ENCODE measurements at places on chromosomes 7 and 10. TPM values are rescaled to one million over a fixed set of nuclear protein-coding genes. Genes with fewer than 3 reads are reported as not detected.

DNA sequence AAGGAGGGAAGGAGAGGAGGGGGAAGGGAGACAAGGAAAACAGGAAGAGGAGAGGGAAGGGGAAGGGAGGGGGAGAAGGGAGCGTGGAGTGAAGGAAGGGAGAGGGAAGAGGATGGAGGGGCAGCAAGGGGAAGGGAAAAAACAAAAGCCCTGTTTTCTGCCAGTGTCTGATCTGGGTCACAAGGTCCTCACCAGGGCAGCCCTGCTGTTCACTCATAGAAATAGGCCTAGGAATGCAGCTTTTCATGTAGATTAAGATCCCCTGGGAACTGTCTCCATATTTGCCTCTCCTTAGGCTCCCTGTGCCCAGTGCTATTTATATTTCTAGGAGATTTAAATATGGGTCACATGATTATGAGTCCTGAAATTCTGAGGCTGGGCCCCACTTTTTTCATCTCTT, 790.7 kb downstream of the TNS3 start:
- no peak overlapping the region for H3K27ac ChIP-seq
- H3K4me3 ChIP-seq = no peak overlapping the region

DNA sequence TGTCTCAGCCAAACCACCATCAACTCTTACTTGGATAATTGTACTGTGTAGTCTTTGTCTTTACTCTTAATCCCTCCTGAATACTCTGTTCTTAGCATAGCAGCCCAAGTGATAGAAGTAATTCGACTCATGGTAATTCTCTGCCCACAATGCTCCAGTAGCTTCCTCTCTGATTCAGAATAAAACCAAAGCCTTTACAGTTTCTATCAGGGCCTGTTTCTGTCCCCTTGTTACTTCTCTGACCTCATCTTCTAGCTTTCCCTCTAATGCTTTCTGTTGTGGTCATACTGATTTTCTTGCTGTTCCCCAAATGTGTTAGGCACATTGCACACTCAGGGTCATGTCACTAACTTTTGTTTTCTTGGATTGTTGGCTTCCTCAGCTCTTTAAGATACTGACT, 8.0 kb downstream of the ZNF518A start:
- H3K4me3 ChIP-seq = no peak overlapping the region
- H3K36me3 ChIP-seq = peaks cover 17% of the 10 kb centered on the region
- H3K27ac ChIP-seq = no peak overlapping the region
- no peak for DNase-seq

GRCh38 chr7:71630516-71630915, 498.6 kb downstream of the GALNT17 start:
- no peak overlapping the region for H3K4me3 ChIP-seq
- H3K4me1 ChIP-seq = peaks cover 7% of the 10 kb centered on the region
- no peak overlapping the region for H3K27ac ChIP-seq

DNA sequence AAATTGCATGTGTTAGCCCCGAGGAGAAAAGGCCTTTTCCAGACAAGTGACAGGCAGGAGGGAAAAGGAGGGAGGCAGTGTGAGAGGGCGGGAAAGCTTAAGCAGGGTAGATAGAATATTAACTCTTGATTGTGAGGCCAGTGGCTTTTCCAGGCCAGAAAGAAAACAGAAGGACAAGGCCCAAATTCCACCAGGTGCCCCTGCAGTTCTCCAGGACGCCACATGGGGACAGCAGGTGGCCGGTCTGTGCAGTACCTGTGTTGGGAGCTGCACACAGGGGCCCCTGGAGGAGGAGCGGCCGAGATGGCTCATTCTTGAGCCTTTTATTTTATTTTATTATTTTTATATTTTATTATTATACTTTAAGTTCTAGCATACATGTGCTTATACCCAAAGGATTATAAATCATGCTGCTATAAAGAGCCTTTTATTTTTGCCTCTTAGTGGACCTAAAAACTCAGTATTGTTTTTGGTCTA, 141.3 kb upstream of the KLF14 start:
- no peak overlapping the region for H3K4me3 ChIP-seq
- H3K27me3 ChIP-seq = no peaks in the 10 kb centered on the region
- H3K36me3 ChIP-seq = peaks cover 38% of the 10 kb centered on the region
- no peak for DNase-seq

- H3K27me3 ChIP-seq = no peaks in the 10 kb centered on the region
- no peak overlapping the region for H3K4me3 ChIP-seq
- no peak overlapping the region for H3K27ac ChIP-seq
- no peaks in the 10 kb centered on the region for H3K36me3 ChIP-seq
- H3K4me1 ChIP-seq = no peaks in the 10 kb centered on the region
- DNase-seq = no peak
Observed at GRCh38 chr7:69989551-69989950, 391.3 kb downstream of the AUTS2 start.

- no peak for DNase-seq
- no peak overlapping the region for H3K27ac ChIP-seq
- no peaks in the 10 kb centered on the region for H3K27me3 ChIP-seq
- no peaks in the 10 kb centered on the region for H3K36me3 ChIP-seq
- peaks cover 4% of the 10 kb centered on the region for H3K4me1 ChIP-seq
- H3K4me3 ChIP-seq = no peak overlapping the region
Observed at GRCh38 chr7:112185005-112185834, 21.0 kb downstream of the DOCK4 start.

DNA sequence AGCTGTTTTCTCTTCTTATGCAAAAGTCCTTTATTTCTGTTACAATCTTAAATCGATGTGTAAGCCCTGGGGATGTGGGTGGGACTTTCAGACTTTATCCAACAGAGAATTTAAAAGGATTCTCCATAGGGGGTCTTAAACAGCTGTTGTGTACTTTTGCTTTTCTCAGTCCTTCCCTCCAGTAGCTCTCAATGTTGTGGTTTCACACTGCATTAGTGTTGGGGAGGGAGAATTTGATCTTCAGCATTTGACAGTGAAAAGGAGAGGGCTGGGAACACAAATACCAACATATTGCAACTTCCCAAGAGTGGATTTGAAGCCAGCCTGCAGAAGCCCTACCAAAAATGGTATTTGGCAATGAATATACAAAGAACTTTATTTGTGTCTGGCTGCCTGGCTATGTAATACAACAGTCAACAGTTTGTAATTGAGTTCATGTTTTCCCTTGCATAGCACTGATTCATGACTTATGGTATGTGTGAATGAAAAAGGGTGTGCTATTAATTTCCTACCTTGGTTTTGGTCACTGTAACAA, 80.1 kb upstream of the CAPZA2 start:
- H3K4me3 ChIP-seq = no peak overlapping the region
- H3K27ac ChIP-seq = no peak overlapping the region
- H3K27me3 ChIP-seq = no peaks in the 10 kb centered on the region
- DNase-seq = no peak

- no peak overlapping the region for H3K27ac ChIP-seq
- H3K27me3 ChIP-seq = no peaks in the 10 kb centered on the region
- H3K4me1 ChIP-seq = peaks cover 11% of the 10 kb centered on the region
- no peak for DNase-seq
Observed at GRCh38 chr7:96312502-96312901, 9.4 kb downstream of the SLC25A13 start.

- H3K36me3 ChIP-seq = no peaks in the 10 kb centered on the region
- DNase-seq = no peak
- H3K27ac ChIP-seq = no peak overlapping the region
- H3K4me1 ChIP-seq = no peaks in the 10 kb centered on the region
Observed at GRCh38 chr7:142337054-142338001, 79.5 kb upstream of the PRSS58 start.

DNA sequence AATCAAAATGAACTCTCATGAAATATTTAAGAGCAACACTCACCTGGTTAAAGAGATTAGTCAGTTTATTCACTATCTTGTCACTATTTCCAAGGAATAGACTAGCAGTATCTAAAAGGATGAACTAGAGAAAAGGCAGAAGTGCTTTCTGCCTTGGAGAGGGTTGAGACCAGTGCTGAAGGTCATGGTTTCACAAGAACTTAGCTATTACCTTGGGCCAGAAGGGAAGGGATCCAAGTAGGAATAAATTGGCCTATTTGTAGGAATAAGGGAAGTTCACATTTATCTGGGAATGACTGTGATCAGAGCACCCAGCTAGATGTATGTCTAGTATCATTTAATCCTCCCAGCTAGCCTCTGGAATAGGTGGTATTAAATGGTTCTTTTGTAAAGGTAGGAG, 347.2 kb downstream of the LRMDA start:
- peaks cover 88% of the 10 kb centered on the region for H3K4me1 ChIP-seq
- H3K4me3 ChIP-seq = no peak overlapping the region
- peak overlapping the region; percentile 53 for H3K27ac ChIP-seq

DNA sequence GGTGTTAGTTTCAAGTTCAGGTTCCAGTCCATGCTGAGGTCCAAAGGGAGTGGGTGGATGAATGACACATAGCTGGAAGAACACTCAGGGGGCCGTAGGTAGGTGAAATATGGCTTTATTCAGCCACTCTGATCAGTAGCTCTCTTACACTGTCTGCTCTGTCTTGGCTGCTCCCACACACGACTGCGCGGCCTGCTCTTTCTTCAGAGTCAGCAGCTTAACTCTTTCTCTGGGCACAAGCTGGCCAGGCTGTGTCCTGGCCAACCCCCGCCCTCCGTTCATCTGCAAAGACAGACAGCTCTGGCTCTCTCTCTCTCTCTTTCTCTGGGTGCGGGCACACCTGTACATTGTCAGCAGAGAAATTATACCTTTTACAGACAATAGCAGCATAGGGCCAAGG, 317.4 kb upstream of the SORCS1 start:
- no peaks in the 10 kb centered on the region for H3K4me1 ChIP-seq
- H3K36me3 ChIP-seq = no peaks in the 10 kb centered on the region
- no peak overlapping the region for H3K27ac ChIP-seq
- DNase-seq = no peak
- no peaks in the 10 kb centered on the region for H3K27me3 ChIP-seq
- H3K4me3 ChIP-seq = no peak overlapping the region

DNA sequence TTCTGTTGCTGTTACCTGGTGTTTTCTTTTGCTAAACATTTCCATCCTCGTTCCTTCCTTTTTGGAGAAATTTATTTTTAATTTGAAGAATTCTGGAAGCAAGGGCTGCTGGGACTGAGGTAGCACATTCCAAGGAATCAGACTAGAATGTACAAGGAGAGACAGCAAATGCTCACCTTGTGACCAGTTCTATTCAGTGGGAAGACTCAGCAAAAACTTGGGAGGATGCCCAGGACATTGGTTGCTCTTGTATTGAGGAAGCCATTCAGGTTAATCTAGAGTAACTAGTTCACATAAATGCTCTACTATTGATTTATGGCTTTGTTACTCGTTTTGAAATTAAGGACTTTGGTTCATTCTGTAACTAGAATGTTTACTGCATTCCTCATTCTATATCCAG, 11.3 kb downstream of the PLCE1 start:
- DNase-seq = no peak
- H3K36me3 ChIP-seq = no peaks in the 10 kb centered on the region
- no peak overlapping the region for H3K4me3 ChIP-seq
- H3K27ac ChIP-seq = no peak overlapping the region

DNA sequence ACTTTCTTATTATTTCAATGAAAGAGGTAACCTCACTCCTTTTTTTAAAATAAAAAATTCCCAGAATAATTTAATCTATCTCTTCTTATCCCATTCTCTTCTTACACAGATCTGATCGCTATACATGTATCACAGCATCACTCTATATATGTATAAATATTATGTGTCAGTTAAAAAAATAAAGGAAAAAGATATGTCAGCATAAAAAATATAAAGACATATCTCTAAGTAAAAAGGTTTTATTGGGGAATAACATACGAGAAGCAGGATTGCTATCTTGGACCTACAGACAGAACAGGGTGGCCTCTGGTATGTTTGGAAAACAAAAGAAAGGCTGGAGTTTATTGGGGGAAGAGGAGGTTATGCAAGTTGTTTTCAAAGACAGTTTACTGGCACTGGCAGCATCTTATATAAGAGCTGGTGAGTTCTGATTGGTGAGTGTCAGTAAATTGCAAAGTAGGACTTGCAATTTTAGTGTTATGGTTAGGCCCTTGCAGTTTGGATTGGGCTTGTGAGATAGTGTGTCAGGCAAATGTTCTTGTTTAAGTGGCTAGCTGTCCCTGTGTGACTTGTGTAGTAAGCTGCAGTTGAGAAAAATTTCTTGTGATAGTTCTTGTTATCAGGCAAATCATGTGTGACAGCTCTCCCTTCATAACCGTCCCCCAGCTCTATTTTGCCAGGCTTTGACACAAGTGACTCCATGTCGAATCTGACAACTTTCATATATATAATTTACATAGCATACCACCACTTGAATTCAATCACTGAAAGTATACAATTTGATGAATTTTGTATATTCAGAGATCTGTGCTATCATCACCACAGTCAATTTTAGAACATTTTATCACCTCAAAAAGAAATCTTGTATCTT, 118.2 kb downstream of the HBP1 start:
- no peak overlapping the region for H3K4me3 ChIP-seq
- no peak overlapping the region for H3K27ac ChIP-seq
- DNase-seq = no peak
- H3K36me3 ChIP-seq = no peaks in the 10 kb centered on the region

DNA sequence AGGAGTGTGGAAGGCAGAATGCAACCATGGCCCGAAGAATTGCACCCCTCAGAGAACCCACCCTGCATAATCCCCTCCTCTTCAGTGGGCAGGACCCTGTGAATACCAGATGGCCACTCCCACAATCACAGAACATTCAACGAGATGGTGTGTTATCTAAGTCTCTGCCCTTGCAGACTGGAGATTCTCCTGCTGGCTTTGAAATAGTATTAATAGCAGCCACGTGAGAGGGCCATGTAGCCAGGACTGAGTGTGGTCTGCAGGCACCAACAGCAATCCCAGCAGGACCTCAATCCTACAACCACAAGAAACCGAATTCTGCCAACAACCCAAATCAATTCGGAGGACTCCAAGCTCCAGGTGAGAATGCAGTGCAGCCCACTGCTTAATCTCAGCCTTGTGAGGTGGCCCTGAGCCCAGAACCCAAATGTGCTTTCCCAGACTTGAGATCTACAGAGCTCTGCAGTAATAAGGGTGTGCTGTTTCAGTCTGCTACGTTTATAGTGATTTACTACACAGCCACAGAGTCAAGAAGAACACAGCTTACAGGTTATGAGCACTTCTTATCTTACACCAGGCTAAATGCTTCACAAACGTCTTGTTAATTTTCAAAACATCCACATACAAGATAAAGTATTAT, 72.1 kb downstream of the VOPP1 start:
- H3K4me3 ChIP-seq = no peak overlapping the region
- peaks cover 7% of the 10 kb centered on the region for H3K4me1 ChIP-seq
- no peaks in the 10 kb centered on the region for H3K27me3 ChIP-seq
- H3K36me3 ChIP-seq = peaks cover 6% of the 10 kb centered on the region

GRCh38 chr7:100396421-100396982, 23.2 kb downstream of the PILRA start:
- no peaks in the 10 kb centered on the region for H3K27me3 ChIP-seq
- no peak for DNase-seq
- no peaks in the 10 kb centered on the region for H3K4me1 ChIP-seq
- no peak overlapping the region for H3K4me3 ChIP-seq
- H3K27ac ChIP-seq = peak overlapping the region; percentile 5
- H3K36me3 ChIP-seq = no peaks in the 10 kb centered on the region

FGFR2 gene
- 7.2 TPM for total RNA-seq

SFTPD gene
- total RNA-seq = not detected

PRPS1L1 gene
- total RNA-seq = not detected

DLX6 gene
- not detected for total RNA-seq

SLC13A1 gene
- total RNA-seq = not detected

IQCE gene
- total RNA-seq = 10.6 TPM

PDGFA gene
- total RNA-seq = 219 TPM

ASAH2 gene
- total RNA-seq = 14.0 TPM

All from thoracic aorta (tissue), 2 donors.